Stimulated activated CD4-positive, alpha-beta T cell treated with anti-CD3 and anti-CD28 coated beads, Interleukin-15, amount 100 ng/mL, for 48 hours (primary cell): ENCODE measurements at places on chromosomes 6 and 20.

- no peak for DNase-seq
Observed at GRCh38 chr6:133396233-133396983, 155.3 kb downstream of the EYA4 start.

- DNase-seq: no peak
Observed at GRCh38 chr6:159682295-159682694, 10.7 kb downstream of the SOD2 start.

DNA sequence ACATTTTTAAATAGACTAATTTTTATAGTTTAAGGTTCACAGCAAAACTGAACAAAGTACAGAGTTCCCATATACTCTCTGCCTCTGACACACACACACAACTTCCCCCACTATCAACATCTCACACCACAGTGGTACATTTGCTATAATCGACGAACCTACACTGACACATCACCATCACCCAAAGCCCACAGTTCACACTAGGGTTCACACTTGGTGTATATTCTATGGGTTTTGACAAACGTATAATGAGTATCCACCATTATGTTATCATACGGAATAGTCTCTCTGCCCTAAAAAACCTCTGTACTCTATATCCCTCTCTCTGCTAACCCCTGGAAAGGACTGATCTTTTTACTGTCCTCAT is 15.6 kb downstream of the TMEM30A start:
- DNase-seq: no peak

DNA sequence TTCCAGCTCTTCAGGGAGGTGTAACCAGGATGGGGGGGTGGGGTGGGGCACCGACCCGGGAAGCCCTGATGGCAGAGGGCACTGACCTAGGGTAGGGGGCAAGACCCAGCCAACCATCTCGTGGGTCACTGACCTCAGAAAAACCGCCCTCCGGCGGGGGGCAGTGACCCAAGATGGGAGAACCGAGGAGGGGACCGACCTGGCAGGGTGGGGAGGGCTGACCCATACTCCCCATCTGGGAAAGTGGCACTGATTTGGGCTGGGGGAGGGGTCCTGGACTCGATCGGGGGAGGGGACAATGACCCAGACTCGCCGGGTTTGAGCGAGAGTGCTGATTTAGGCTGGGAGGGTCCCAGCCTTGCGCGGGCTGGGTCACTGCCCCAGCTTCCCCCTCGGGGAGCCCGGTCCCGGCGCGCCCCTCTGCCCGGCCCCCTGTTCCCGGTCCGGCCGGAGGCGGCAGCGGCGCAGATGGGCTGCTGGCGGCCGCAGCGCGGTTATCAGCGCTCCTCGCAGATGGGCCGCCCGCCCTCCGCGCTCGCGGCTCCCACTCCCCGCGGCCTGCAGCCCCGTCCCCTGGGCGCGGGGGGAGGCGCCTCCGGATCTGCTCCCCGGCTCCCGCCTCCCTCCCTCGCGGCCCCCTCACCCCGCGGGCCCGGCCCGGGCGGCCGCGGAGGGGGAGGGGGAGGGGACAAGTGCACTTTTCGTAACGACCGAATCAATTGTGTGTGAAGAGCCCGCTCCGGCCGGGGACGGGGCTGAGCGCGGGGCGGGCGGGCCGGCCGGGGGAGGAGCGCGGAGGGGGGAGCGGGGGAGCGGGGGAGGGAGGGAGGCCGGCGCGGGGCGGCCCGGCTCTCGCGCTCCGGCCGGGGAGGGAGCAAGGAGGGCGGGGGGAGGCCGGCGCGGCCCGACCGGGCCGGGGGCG is 2.2 kb downstream of the NOL4L start:
- no peak for DNase-seq

- no peak for DNase-seq
Observed at GRCh38 chr6:136347847-136348246, 58.2 kb upstream of the BCLAF1 start.

GRCh38 chr6:111541026-111541681 is 58.1 kb upstream of the REV3L start:
- DNase-seq: no peak

GRCh38 chr6:127893541-127893940 is 7.3 kb downstream of the THEMIS start:
- DNase-seq: no peak

GRCh38 chr6:136317021-136317694 is 27.5 kb upstream of the BCLAF1 start:
- peak; percentile 30 for DNase-seq

GRCh38 chr20:35992713-35993335 is 24.4 kb downstream of the CNBD2 start:
- DNase-seq: peak; percentile 24

DNA sequence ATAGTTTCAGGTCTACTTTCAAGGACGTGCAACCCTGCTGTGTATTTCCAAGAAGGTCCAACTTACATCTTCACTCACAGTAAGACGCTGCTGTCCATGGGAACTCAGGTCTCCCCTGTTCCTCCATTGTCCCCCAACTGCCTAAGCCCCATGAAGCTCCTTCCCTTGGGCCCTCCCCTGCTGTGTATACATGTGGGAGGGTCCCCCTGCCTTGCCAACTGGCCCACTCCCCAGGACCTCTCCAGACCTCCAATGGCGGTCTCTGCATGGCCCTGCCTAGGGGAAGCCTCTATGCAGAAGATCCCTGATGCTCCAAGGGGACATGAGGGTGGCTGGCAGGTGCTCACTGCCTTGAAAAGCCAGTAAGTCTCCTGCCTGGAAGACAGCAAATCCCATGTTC is 186.7 kb upstream of the CST7 start:
- no peak for DNase-seq

DNA sequence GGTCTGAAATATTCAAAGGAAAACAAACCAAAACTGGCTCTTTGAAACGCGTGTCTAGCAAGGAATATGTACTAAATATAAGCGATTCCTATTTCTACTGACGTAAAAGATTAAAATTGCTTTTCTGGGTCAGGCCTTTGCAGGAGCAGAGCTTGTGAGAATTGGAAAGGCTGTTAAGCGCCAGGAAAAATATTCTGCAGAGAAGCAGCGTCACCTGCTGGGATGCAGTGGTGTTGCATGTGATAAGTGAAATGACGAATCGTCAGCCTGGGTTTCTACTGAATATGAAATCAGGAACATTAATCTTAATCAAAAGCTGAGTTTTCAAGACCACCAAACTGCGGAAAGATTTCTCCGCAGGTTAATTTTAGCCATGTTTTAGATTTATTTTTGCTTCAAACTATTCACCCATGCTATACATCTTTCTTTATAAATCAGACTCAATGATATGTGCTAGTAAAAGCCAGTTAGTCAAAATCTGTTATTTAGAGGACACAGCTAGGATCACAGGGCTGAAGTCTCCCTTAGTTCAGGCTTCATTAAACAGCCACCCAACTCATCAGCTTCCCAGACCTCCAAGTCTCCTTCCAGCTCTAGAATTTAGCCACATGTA is 67.4 kb downstream of the ALDH8A1 start:
- peak; percentile 36 for DNase-seq

DNA sequence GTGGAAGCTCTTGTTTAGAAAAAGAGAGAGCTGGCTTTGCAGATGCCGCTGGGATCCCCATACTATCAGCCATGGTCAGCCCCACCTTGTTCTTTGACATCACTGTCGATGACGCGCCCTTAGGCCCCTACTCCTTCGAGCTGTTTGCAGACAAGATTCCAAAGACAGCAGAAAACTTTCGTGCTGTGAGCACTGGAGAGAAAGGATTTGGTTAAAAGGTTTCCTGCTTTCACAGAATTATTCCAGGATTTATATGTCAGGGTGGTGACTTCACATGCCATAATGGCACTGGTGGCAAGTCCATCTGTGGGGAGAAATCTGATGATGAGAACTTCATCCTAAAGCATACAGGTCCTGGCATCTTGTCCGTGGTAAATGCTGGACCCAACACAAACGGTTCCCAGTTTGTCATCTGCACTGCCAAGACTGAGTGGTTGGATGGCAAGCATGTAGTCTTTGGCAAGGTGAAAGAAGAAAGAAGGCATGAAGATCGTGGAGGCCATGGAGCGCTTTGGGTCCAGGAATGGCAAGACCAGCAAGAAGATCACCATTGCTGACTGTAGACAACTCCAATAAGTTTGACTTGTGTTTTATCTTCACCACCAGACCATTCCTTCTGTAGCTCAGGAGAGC is 2.4 kb upstream of the BLCAP start:
- no peak for DNase-seq

DNA sequence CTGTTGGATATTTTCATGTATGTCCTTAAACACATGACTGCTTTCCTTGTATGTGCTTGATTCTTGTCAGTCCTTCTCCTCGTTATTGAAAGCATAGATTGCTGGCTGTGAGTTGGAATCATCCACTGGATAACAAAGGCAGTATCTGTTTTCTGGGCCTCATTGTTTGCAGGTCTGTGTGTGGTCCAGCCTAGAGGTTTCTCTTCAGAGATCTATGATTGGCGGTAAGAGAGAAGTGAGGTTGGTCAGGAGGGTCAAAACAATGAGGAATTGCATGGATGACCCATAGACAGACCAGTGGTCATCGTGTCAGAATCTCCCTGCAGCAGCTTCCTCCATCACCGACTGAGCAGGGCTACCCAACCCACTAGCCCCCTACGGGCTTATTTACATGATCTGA is 915.0 kb downstream of the KIF16B start:
- DNase-seq: no peak

- no peak for DNase-seq
Observed at GRCh38 chr6:35082733-35083403, 58.3 kb downstream of the TCP11 start.

GRCh38 chr6:78947529-78947928 is 80.2 kb downstream of the IRAK1BP1 start:
- DNase-seq: no peak

GRCh38 chr6:156720691-156721685 is 56.2 kb upstream of the ARID1B start:
- DNase-seq: no peak
